Dermis blood vessel endothelial cell (primary cell): ENCODE measurements at places on chromosomes 3 and 15.
A peak's percentile ranks its signal among the peaks of the same experiment; 100 is the strongest.

- peak; percentile 21 for DNase-seq
Observed at GRCh38 chr3:49120096-49120437, 556 bp downstream of the USP19 start.

DNA sequence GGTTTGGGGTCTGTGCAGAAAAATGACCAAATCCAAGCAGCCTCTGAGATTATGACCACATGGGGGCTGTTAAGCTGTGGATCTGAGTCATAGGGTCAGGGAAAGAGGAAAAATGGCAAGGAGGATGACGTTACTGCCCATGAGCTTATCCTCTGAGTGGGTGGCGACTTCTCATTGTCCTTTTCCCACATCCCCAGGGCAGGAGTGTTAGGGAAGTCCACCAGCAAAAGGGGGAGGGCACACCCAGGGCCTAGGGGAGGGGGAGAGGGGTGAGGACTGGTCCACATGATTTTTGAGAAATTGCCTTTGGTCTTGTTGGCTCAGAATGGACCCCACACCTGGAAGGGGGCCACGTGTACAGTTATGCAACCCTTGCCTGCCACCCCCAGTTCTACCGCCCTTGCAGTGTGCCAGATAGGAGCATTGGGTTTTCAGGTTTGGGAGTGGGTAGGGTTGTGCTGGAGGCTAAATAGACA lies 2.6 kb downstream of the CD276 start:
- DNase-seq, result peak; percentile 91

- DNase-seq, result no peak
Observed at GRCh38 chr15:57215881-57216280, 160.4 kb upstream of the CGNL1 start.

DNA sequence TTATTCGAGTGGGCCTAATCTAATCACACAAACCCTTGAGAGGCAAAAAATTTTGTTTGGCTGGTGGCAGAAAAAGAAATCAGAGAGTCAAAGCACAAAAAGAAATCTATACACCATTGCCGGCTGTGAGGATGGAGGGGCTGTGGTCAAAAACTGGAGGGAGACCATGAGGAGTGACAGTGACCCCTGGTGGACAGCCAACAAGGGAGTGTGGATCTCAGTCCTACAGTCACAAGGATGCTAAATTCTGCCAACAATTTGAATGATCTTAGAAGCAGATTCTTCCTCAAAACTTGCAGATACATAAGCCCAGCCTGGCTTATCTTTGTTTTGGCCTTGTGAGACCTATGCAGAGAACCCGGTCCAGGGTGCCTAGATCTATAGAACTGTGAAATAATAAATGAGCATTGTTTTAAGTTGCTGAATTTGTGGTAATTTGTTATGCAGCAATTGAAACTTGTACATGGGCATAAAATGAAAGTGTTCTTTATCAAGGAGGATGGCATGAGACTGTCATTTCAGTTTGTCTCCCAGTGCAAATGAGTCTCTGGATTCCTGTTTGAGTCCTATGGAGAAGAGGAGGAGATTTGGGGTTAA lies 103.0 kb upstream of the ARHGEF26 start:
- DNase-seq, result peak; percentile 61

DNA sequence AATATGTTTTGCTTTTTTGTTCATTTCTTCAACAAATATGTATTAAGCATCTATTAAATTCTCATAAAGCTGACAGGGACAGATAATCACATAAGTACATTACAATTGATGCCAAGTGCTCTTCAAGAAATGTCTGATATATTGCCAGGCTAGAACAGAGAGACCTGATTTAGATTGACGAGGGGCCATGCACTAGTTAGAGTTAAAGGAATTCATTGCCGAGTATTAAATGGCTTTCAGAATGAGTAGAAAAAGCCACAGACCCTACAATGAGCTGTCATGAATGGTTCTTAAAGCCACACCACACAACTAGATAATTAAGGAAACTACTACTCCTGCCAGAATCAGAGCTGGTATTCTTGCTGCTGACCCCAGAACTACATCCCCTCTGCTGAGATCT lies 250.2 kb upstream of the MME start:
- no peak for DNase-seq

- DNase-seq, result peak; percentile 11
Observed at GRCh38 chr15:80674245-80674614, 20.9 kb upstream of the ABHD17C start.

GRCh38 chr15:37079726-37080125 lies 20.6 kb downstream of the MEIS2 start:
- DNase-seq, result no peak
